ENCODE measurements at places on chromosomes 2 and 18. TPM values are rescaled to one million over a fixed set of nuclear protein-coding genes. Genes with fewer than 3 reads are reported as not detected.

CXCR4 gene
- total RNA-seq = 4.3 TPM

TMEM37 gene
- 0.12 TPM for total RNA-seq

LIPG gene
- total RNA-seq = 3.7 TPM

- no peak for DNase-seq
These were observed 33.2 kb downstream of the MLPH start for GRCh38 chr2:237520290-237520689.

- DNase-seq = peak; percentile 33
These were observed 41.2 kb downstream of the RALBP1 start for GRCh38 chr18:9516437-9517064.

- no peak for DNase-seq
These were observed 72.8 kb upstream of the CTDP1 start for GRCh38 chr18:79606621-79607331.

- no peak for DNase-seq
These were observed 55.4 kb downstream of the EPAS1 start for GRCh38 chr2:46352621-46353020.

- peak; percentile 35 for DNase-seq
These were observed 723.2 kb downstream of the DPP10 start for GRCh38 chr2:115165529-115166109.

Data from A172 (cell line).